T-cell (primary cell): ENCODE measurements at places on chromosomes 4 and X. TPM values are rescaled to one million over a fixed set of nuclear protein-coding genes. Genes with fewer than 3 reads are reported as not detected.

SETD7 gene
- total RNA-seq, result 17.5 TPM

AREG gene
- total RNA-seq, result 1.1 TPM

DNA sequence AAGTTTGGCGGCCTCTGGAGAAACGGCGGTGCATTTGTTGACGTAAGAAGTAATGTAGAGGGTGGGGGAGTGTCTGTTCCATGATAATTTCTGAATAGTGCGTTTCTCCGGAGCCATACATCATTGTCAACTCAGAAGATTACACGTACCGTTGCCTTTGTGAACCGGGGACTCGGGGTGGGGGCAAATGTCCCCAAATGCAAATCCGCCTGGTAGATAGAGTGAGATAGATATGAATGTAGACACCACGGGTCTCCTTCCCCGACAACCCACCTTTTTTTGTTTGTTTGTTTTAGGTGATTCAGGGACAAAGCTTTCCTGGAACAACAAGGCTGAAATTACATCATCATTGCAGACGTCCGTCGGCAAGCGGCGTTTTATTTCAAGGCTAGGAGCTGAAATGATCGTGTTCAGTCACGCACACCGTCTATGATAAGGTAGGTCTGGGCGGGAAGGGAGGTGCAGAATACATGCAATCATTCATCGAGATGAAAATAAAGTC lies 96.0 kb upstream of the PPP2R3B start:
- DNase-seq, result no peak
- H3K4me1 ChIP-seq, result no peaks in the 10 kb centered on the region
- no peaks in the 10 kb centered on the region for H3K27me3 ChIP-seq
- no peak overlapping the region for H3K4me3 ChIP-seq
- no peaks in the 10 kb centered on the region for H3K36me3 ChIP-seq

DNA sequence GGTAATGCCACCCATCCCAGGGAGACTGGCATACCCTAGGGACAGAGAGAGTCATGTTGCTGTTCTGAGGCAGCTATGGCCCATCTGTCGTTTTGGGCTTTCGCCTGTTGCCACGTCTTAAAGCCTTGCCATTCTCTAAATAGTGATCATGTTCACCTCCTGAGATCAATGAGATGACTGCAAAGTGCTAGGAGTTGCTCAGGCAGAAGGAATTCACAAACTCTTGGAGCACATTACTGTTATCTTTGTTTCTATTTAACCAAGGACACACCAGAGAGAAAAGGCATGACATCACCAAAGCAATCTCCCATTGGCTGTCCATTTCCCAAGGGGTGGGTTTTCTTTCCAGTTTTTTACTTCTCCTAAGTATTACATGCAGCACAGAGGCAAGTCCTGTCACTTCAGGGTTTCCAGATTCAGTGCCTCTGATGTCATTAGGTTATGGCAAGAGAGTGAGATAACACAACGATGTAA lies 37.1 kb upstream of the SETD7 start:
- H3K4me1 ChIP-seq, result no peaks in the 10 kb centered on the region
- H3K36me3 ChIP-seq, result no peaks in the 10 kb centered on the region
- no peak overlapping the region for H3K4me3 ChIP-seq
- H3K27ac ChIP-seq, result no peak overlapping the region
- no peak for DNase-seq
- H3K27me3 ChIP-seq, result no peaks in the 10 kb centered on the region

- peaks cover 10% of the 10 kb centered on the region for H3K4me1 ChIP-seq
- no peaks in the 10 kb centered on the region for H3K36me3 ChIP-seq
- no peak overlapping the region for H3K27ac ChIP-seq
- DNase-seq, result no peak
- peaks cover 23% of the 10 kb centered on the region for H3K27me3 ChIP-seq
Measured at GRCh38 chr4:86892636-86892960, 376 bp upstream of the C4orf36 start.

- H3K4me3 ChIP-seq, result peak overlapping the region; percentile 87
- H3K36me3 ChIP-seq, result peaks cover 5% of the 10 kb centered on the region
- H3K27me3 ChIP-seq, result no peaks in the 10 kb centered on the region
Measured at GRCh38 chrX:1592470-1593142, 1.2 kb downstream of the AKAP17A start.

DNA sequence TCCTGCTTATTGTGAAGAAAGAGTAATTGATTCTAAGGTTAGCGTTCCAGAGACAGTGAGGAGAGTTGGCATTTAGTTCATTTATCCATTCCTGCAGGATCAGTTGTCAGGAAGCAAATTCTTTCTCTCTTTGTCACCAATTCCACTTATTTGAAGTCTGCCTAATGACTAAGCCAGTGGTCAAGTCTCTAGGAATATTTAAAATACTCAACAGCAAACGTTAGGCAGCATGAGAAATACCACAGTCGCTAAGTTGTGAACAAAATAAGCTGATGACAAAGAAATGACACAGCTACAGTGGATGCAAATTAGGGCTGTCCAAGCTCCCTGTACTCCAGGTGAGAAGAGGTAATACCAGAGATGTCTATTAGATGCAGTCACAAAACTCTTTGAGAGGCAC lies 6.6 kb upstream of the MAGEB17 start:
- H3K4me3 ChIP-seq, result no peak overlapping the region
- H3K27ac ChIP-seq, result no peak overlapping the region
- no peaks in the 10 kb centered on the region for H3K4me1 ChIP-seq
- DNase-seq, result no peak
- no peaks in the 10 kb centered on the region for H3K36me3 ChIP-seq

- no peak overlapping the region for H3K4me3 ChIP-seq
- H3K36me3 ChIP-seq, result no peaks in the 10 kb centered on the region
- no peak for DNase-seq
- no peaks in the 10 kb centered on the region for H3K4me1 ChIP-seq
- H3K27me3 ChIP-seq, result no peaks in the 10 kb centered on the region
Measured at GRCh38 chrX:137278825-137279224, 245.0 kb upstream of the GPR101 start.
